Heart right ventricle (tissue), 16 donors: ENCODE measurements at places on chromosomes 7 and 10. TPM values are rescaled to one million over a fixed set of nuclear protein-coding genes. Genes with fewer than 3 reads are reported as not detected.

The FANK1 gene
- total RNA-seq, result 0.46 TPM

The SFRP4 gene
- 9.9 TPM for total RNA-seq

DNA sequence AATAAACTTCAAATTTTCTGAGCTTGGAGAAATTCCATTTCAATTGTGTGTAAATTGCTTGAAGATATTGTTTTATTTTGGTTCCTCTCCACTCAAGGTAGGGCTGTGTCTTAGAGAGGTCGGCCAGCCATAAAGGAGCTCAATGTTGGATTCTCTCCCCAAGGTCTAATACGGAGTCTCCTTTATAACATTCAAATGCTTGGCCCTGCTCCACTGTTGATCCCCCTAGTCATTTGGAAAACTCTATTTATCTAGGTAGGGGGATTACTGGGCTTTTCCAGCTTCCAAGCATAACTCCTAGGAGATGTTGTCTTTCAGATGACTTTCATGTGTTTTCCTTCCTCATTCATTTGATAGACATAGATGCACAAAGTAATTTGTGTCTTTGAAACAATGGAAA is 170.9 kb downstream of the LRMDA start:
- DNase-seq, result no peak

DNA sequence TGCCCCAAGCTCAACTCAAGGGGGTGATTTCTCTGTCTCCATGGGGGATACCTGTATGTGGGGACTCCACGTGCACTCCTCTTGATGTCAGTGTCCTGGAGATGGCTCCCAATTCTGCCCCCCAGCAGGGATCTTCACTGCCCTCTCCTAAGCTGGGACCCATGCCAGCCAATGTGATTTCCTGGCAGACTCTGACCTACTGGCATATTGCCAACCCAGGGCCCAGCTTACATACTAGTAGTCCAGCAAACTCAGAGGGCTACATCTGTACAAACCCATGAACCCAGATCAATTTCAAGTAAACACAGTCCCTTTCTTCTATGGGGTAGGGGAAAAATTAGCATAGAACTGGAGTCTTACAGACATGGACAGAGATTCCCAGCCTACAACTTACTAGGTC is 26.2 kb upstream of the BMPR1A start:
- peak; percentile 70 for DNase-seq

The CPA2 gene
- total RNA-seq, result 0.87 TPM

DNA sequence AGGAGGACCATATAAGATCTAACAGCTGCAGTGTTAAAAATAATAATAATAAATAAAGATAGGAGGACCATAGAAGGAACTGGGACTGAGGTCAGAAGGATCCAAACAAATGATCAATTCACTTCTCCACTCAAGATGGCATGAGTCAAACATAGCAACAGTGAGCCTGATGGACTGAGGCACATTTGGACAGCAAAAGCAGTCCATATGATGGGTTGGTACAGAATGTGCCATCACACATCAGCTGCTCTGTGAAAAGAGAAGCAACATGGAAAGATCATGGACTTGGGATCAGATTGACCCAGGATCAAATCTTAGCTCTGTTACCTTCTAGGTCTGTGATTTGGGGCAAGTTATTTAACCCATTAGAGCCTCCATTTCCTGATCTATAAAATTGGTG is 188.9 kb upstream of the KMT2E start:
- DNase-seq, result no peak

DNA sequence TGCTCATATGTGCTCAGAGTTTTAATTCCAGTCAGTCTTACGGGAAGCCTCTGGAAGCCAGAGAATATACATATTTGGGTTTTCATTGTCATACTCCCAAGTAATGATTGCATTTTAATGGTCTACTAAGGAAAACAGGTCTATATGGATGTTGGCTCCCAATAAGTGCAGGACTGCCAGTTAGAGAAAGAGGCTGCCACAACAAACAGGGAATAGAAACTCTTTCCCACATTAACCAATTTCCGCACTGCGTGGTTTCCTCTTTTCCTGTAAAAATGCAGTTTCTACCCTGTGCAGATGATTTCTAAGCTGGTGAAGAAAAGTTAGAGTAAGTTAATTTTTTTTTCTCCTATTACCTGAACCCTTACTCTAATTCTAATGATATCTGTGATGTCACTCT is 78.2 kb downstream of the CCSER2 start:
- DNase-seq, result no peak

- no peak for DNase-seq
Measured at GRCh38 chr10:128257428-128257827, 131.2 kb upstream of the MKI67 start.

The NCF1 gene
- total RNA-seq, result 6.5 TPM
